T47D (cell line): ENCODE measurements at places on chromosomes 16 and 17.

- no peak for DNase-seq
These were observed 934 bp downstream of the MAP2K6 start for GRCh38 chr17:69415431-69415830.

DNA sequence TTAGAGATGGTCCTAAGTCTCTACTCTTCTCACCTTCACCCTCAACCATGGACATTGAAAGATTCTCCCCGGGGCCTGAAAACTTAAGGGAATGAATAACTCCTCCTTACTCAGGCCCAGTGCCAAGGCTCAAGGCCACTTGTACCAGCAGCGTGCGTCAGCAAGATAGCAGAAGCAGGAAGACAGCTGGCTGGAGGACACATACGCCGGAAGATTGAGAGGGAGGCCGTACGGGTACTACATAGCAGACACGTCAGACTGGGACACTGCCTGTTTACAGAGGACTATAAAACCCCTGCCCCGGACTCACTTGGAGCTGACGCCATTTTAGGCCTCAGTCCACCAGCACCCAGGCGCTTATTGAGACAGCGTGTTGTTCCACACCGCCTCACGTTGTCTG lies 75.8 kb upstream of the MED13 start:
- DNase-seq = no peak

GRCh38 chr16:80233097-80233835 lies 307.5 kb upstream of the DYNLRB2 start:
- DNase-seq = no peak

- no peak for DNase-seq
These were observed 3.0 kb downstream of the TNK1 start for GRCh38 chr17:7383742-7384488.

DNA sequence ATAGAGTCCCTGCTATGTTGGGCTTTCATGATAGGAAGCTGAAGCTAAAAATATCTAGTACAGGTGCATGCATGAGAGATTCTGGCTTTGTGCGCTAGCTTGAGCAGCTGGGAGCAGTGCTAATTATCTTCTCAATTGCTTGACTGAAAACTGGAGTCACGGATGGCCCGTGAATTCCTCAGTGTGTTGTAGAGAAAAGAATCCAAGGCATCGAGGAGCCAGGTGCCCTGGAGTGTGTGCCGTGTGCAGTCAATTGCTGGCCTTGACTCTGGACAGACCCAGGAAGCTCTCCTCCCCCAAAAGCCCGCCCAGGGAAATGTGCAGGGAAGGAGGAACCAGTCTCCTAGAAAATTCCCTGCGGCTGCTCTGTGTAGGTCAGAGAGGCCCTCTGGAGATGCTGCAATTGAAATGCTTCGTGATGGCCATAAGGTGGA lies 14.2 kb downstream of the LGALS3BP start:
- peak; percentile 41 for DNase-seq
